Activated naive CD4-positive, alpha-beta T cell treated with Interleukin-2 at 50 U/mL for 16 hours (primary cell): ENCODE measurements at places on chromosomes 2 and 18.

DNA sequence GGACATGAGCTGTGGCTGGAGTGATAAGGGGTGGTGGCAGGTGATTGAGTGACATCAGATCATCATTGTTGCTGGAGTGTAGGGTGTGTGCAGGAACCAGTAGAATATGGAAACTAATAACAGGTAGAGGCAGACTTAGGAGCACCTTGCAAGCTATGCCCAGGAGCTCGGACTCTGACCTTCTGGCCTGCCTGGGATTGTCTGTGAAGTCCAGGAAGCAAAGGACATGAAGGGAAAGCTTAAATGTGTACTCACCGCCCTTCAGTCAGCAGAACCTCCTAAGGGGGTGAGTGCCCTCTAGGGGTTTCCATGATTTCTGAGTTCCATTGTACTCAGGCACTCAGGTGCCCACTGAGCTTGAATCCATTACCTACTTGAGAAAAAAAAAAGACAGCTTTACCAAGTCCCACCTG is 104.2 kb downstream of the CRIM1 start:
- no peak for DNase-seq

- DNase-seq: no peak
Observed at GRCh38 chr2:43943323-43943722, 52.5 kb downstream of the LRPPRC start.

DNA sequence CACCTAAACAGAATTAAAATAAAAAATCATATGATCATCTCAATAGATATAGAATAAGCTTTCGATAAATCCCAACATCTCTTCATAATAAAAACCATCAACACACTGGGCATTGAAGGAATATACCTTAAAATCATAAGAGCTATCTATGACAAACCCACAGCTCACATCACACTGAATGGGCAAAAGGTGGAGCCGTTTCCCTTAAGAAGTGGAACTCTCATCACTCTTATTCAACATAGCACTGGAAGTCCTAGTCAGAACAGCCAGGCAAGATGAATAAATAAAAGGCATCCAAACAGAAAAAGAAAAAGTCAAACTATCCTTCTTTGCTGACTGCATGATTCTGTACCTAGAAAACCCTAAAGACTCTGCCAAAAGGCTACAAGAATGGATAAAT is 510.3 kb downstream of the ZNF804A start:
- DNase-seq: no peak

DNA sequence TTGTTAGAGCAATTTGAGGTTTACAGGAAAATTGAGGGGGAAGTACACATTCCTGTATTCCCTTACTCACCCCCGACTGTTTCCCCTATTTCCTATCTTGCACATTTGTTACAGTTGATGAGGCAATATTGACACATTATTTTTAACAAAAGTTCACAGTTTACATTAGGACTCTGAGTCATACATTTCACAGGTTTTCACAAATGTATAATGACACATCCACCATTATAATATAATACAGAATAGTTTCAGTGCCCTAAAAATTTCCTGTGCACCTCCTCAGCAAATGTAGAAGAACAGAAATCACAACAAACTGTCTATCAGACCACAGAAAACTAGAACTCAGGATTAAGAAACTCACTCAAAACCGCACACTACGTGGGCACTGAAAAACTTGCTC is 160.6 kb upstream of the RMP24 start:
- no peak for DNase-seq

DNA sequence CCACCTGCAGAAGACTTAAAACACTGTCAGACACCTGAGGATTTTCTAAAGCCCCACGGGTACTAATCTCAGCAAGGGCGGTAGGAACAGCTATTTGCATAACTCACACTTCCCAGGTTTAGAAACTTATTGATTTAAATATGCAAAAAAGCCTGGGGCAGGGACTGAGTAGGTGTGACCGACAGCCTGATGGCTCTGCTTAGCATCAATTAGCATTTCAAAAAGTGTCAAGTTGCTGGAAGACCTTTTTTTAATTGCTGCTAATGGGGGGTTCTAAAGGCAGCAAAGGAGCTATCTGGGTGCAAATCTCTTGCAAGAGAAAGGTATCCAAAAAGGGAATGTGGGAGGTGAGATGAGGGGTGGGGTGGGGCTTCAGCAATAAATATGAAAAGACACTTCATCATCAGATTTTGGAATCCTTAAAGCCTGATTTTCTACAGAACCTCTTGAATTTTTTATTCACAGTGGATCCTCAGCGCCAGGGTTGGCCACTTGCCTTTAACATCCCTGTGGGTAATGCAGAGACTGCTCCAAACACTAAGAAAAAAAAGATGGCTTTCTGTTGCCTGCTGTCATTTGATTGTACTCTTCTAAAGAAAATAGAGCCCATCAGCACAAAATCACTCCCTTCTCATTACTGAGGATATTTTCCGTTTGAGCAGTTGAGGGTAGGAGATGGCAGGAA is 121.1 kb upstream of the RMP24 start:
- DNase-seq: no peak

DNA sequence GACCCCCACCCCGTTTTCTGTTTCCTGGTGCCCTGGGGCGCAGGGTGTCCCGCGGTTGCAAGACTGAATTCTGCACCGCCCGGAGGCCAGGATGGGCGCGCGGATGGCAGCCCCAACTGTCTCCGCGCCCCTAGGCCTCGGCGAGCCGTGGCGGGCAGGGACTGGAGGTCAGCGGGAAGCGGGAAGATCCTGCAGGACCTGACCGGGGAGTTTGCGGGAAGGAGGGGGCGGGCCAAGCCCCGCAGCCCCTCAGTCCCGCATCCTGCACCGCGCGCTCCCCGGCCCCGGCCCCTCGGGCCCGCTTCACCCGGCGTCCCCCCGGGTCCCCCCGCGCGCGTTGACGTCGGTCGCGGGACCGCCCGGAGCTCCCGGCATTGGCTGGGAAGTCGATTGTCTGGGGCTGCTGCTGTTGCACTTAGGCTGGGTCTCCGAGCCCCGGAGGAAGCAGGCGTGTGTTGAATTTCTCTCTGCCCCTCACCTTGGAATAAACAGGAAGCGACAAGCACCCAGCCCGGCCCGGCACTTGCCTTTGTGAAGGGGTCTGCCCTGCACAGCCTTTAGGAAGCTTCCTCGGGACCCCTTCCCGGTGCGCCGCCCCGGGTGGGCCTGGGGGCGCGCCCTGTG is at the start of gene LDLRAD4:
Gene LDLRAD4, plus strand, starts transcription at position 393 of the 624 bp plus-strand sequence.
- DNase-seq: peak; percentile 30

DNA sequence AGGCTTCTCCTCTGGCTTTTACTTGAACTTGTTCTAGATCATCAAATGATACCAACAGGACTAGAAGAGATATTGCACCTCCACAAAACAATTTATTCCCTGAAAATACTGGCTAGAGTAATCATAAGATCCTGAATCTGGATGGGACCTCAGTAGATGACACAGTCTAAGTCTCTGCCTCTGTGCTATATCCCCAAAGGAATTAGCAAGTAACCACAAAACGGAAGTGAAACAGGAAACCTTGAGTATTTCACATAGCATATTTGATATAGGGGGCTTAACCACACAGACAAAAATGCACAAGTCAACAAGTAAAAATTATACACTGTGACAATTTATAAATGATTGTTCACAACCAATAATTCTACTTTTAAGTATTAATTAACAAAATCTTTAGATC is 456.9 kb upstream of the TNP1 start:
- DNase-seq: no peak

- no peak for DNase-seq
Observed at GRCh38 chr2:217118559-217119284, 258.9 kb upstream of the TNP1 start.

GRCh38 chr2:19195661-19196060 is 162.8 kb downstream of the OSR1 start:
- no peak for DNase-seq

DNA sequence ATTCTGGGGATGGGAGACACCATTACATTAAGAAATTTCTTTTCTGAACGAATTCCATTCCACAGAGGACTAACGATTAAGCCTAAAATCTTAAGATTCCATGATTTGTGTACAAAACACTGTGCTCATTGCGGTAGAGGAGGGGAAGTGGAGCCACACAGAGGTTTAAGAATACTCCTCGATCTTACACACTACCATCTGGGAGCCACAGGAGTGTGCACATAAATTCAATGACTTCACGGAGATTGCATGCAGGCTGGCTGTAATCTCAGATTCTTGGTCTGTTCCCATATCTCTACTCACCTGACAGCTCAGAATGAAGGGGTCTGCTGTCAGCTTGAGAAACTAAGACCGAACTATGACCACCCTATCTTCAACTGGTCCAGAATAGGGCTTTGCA is 762 bp downstream of the VPS4B start:
- DNase-seq: no peak

DNA sequence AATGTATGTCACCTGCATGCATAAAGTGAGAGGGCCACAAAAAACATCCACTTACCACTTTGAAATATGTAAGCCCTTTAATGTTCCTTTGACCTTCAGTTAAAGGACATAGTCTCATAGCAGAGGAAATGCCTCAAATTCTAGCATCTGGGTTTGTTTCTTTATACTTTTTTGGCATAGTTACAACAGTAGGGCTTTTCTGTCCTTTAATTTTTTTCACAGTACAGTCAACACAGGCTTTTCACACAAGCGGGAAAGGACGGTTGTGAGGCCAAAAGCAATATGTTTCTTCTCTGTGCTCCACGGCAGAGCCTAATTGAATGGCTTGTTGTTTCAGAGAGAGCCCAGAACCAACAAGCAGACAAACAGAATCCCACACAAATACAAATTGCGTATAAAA is 57.6 kb downstream of the CRIM1 start:
- no peak for DNase-seq

GRCh38 chr2:187187519-187187918 is 260.5 kb downstream of the CALCRL start:
- no peak for DNase-seq

GRCh38 chr2:27390822-27391679 is 10.5 kb upstream of the ZNF513 start:
- DNase-seq: no peak

DNA sequence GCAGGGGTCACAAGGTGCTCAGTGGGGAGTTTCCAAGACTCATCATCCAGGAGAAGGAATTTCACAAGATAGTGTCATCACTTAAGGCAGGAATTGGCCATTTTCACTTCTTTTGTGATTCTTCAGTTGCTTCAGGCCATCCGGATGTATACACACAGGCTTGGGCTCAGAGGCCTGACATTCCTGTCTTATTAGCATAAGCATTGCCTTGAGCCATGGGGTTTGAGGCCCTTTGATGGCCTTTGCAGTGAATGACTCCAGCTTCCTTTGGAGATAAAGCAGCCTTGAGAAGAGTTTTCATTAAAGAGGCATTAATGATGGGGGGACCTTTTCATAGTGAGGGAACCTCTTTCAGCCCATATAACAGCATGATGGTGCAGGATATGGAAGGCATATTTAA is 366.0 kb upstream of the CNTNAP5 start:
- no peak for DNase-seq

GRCh38 chr2:132420816-132421805 is 4.5 kb downstream of the GPR39 start:
- no peak for DNase-seq

GRCh38 chr2:47126783-47127182 is 28.3 kb downstream of the STPG4 start:
- DNase-seq: no peak

- DNase-seq: no peak
Observed at GRCh38 chr2:102053096-102053495, 61.3 kb downstream of the IL1R2 start.

DNA sequence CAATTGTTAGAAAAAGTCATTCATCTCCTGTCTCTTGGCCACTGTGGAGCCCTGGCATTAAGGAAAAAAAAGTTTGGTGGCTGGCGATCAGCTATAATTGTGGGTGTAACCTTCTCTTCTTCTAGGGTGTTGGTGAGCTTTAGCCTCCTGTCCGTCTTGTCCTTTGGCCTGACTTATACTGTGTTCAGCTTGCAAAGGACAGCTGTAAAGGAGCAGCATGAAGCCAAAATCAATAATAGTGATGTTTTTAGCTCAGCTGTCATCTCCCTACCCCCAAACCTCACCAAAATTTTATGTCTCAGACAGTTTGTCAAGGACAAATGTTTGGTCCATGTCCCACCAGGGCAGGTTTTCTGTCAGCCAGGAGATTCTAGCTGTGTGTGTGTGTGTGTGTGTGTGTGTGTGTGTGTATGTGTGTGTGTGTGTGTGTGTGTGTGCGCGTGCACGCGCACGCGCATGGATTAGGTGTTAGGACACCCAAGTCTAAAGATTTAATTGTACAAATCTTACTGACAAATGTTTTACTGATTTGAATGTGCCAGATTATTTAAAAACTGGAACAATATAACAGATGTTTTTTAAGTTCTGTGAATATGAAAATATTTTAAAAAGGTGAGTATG is 109.2 kb downstream of the PTPRM start:
- no peak for DNase-seq

DNA sequence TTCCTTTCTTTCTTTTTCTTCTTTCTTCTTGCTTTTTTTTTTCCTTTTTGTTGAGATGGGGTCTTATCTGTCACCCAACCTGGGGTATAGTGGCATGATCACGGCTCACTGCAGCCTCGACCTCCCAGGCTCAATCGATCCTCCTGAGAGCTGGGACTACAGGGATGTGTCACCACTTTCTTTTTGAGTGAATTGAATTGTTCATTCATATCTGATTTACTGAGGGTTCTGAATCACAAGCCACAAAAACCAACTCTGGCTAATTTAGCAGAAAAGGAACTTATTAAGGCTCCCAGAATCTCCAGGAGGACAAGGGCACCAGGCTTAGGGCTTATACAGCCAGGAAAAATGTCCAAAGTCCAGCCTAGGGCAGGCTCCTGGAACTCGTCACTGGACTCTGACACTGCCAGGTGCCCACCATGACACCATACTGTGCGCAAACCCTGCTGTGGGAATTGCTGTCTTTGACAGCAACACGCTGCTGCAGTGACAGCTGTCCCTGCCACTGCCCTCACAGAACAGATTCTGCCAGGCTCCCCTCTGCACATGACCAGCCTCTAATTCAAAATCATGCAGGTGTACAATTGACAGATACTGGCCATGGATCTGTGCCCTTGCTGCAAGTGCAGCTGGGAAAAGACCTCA is 42.9 kb upstream of the EML6 start:
- DNase-seq: peak; percentile 40

DNA sequence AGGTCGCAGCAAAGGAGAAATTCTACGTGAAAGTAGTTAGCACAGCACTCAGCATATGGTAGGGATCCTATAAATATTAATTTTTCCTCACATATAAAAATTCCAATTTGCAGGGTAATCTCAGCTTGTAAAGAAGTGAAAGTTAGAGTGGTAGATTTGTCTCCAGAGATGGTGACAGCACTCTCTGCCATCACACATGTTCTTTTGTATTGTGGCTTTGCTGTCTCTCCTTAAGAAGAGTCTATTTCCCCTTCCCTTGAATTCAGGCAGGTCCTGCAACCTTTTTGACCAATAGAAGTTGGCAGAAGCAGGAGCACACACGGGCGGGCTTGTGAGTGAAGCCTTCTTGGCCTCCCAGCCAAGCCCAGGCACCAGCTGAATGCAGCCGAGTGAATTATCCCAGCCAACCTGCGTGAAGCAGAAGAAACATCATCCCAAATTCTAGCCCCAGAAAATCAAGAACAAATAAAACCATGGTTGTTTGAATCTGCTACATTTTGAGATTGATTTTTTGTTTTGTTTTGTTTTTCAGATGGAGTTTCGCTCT is 107.8 kb upstream of the COPS8 start:
- no peak for DNase-seq
